ENCODE measurements at places on chromosomes 7 and 10. TPM values are rescaled to one million over a fixed set of nuclear protein-coding genes. Genes with fewer than 3 reads are reported as not detected.

MKI67 gene
- total RNA-seq: 221 TPM

IQCE gene
- 12.1 TPM for total RNA-seq

MEOX2 gene
- total RNA-seq: not detected

FAM25G gene
- not detected for total RNA-seq

TNS3 gene
- 0.63 TPM for total RNA-seq

FGFR2 gene
- total RNA-seq: not detected

HABP2 gene
- not detected for total RNA-seq
